NCI-H1105 (cell line): ENCODE measurements at places on chromosomes 2 and 18.
A peak's percentile ranks its signal among the peaks of the same experiment; 100 is the strongest.

DNA sequence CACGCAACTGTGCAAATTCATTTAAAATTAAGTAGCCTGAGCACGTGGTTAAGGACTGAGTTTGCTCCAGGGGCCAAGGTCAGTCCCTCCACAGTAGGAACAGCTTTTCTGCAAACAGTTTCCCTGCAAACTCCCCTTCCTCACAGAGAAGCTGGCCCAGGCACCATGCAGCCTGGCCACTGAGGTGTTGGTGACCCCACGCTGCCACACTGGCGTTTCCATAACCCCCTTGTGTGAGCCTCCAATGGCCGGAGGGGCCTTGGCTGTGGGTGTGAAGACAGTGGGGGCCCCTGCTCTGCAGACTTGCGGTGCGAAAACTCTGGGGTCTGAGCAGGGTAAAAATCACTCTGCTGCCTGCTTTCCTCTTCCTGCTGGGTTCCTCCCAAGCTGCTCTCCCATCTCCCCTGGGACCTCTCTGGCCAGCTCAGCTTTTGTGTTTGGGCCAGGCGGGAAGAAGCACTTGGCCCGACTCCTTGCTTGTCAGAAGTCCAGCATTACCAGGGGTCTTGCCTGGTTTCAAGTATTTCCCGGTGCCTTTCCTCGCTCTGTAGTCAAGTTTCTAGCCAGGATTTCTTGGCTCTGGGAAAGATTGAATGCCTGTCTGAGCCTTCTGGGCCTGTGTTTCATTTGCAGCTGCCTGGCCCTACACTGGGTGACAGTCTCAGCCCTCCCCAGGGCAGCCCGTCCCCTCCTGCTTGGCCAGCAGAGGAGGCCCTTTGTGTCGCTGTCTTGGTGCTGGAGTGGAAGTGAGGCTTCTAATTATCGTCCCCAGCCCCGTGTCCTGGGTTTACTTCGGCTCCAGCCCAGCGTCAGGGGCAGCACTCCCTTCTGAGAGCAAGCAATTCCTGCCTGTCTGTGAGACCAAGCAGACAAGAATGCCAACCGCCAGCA is 131.4 kb upstream of the SLC1A4 start:
- no peak for DNase-seq

DNA sequence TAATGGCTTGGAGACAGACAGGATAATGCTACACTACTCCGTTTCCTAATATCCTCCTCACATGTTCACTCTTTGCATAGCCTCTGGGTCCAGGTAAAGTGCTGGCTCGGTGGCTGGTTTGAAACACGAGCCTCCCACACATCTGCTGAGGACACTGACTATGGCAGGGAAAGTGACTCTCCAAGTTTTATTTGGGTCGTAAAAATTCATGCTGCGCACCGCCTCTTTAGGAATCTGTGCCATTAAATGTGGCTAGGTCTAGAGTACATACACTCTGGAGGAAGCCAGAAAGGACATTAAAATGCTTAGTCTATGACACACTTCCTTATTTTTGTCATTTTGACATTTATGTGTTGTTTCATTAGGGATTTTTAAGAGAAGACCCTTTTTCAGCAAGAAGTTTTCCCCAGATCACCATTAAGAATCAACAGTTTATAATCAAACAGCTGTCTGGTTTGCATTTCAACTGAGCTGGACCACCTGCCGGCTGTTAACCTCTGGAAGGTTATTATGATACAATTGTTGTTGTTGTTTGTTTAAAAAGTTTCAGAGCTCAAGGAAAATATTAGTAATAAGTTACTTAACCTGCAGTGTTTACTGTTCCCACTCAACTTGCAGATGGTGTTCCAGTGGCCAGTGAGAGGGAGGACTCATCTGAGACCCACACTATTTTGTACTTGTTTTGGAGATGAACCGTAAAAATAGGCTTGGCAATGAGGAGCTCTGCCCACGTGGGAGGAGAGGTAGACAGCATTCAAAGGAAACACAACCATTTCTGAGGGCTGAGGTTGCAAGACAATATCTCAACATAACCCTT is 443.3 kb upstream of the MEIS1 start:
- peak; percentile 66 for DNase-seq

DNA sequence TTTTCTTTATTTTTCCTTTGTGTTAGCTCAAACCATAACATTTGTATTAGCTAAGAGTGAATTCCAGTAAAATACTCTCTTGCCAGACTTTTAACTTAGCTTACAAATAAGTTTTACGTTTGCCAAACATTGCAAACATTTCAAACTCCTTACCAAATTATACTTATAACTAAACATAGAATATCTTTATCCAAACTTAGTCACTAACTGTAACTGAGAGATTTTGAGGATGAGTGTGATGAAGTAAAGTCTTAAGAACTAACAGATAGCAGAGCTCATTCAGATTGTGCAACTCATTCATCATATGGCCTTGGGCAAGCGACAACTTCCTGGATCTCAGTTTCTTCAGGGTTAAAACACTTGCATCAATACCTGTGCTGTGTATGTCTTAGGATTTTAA is 533.7 kb downstream of the TDRD15 start:
- no peak for DNase-seq

GRCh38 chr18:25805939-25806338 is 284.5 kb downstream of the SS18 start:
- no peak for DNase-seq

DNA sequence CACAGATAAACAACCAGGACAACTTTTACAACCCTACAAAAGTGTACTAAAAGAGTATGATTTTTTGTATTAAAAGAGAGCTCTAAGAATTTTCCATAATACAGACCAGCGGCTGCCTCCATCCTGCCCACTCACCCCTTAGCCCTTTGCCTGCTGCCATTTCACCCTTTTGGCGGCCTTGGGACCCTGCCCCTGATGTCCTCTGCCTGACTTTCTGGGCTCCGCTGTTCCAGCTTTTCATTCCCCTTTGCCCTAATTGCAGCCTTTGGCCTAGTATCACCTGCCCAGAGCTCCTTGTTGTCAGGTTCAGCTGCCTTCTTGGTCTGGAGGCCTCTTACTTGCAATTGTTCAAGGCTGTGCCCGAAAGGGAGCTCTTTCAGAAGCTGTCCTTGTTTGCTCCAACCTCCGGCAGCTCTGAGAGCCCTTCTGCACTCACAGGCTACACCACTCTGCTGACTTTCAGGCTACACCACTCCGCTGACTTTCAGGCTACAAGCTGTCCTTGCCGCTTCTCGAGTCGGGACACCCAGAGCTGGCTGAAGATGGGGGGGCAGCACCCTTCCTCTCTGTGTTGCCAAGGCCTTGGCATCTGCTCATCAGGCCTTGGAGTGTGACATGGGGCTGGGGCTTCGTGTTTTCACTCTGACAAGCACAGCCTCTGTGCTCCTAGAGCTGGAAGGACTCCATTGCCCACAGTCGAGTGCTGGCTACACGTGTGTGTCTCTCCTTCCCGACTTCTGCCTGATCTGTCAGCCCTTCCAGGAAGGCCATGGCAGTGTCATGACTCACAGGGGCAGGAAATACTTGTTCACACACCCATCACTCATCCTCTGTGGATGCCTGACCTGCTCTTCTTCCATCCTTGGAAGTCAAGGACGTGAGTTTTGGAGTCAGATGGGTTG is 43.1 kb upstream of the HDAC4 start:
- DNase-seq = no peak

DNA sequence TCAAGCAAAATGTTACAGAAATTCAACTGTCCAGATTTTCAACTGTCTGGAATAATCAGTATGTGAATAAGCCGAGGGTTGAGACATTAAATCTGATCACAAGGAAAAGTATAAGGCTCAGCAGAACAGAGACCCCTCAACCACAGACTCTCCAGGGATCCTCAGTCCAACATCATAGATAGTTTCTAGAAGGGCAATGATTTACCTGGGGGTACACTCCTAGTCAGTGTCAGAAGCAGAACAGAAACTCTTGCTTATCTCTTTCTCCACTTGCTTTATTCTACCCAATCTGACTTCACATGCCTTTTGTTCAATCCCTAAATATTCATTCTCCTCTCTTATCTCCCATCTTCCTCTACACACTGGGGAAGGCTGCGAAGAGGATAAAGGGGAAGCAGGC is 36.4 kb downstream of the ICOS start:
- no peak for DNase-seq

DNA sequence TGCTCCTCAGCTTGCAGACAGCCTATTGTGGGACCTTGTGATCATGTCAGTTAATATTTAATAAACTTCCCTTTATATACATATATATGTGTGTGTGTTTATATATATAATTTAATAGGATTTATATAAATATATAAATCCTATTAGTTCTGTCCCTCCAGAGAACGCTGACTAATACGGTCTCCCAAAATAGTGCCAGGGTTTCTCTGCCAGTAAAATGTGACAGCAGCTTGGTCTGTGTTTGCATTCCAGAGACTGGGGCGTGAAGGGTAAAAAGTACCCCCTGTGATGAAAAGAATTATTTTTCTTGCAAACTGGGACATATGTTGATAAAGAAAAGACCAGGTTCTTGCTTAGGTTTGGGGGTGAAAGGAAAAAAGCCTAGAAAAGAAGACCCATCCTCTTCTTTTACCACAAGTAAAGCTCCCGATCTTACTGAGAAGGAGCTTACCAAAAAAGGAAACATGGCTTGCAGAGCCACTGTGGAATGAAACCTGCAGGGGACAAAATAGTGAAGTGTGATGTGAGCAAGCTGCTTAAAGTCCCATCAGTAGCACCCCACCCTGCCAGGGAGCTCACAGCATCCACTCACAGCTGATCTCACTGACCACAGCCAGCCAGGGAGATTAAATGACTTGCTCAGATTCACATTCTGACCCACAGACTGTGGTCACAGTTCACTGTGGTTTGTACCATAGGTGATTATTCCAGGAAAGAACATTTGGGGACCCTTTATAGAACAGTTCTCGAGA is 110.9 kb upstream of the RMP24 start:
- DNase-seq = no peak
